NCI-H446 treated with DMSO at 0.1 percent for 48 hours (cell line): ENCODE measurements at places on chromosomes 11 and 22.

- DNase-seq: no peak
These were observed 56.0 kb upstream of the CHRM4 start for GRCh38 chr11:46447544-46447943.

GRCh38 chr11:125674210-125674609 is 6.4 kb downstream of the ACRV1 start:
- no peak for DNase-seq

DNA sequence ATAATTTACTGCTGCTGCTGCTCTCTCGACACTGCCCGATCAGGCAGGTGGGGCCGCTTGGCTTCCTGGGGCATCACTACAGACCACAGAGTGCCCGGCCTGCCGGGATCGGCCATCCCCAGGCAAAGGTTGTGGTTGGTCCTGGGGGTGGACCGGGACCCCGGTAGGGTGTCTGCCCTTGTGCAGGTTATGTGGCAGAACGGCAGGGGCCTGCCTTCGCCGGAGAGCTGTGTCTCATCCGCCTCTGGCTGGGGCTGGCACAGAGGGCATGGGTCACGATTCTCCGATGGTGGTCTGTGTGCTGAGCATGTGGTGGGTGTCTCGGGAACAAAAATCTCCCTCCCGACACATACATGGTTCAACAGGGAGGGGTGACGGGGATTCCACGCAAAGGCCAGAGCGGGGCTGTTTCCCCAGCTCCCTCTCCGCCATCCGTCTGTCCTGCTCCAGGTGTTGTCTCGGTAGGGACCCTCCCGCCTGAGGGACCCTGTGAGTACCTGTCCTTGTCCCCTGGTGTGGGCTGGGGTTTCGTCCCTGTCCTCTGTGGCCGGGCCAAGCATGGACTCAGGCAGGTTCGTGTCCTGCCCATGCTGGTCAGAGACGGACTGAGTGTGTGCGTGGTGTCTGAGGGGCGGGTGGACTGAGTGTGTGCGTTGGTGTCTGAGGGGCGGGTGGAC is 7.8 kb downstream of the GRAMD4 start:
- DNase-seq: no peak

DNA sequence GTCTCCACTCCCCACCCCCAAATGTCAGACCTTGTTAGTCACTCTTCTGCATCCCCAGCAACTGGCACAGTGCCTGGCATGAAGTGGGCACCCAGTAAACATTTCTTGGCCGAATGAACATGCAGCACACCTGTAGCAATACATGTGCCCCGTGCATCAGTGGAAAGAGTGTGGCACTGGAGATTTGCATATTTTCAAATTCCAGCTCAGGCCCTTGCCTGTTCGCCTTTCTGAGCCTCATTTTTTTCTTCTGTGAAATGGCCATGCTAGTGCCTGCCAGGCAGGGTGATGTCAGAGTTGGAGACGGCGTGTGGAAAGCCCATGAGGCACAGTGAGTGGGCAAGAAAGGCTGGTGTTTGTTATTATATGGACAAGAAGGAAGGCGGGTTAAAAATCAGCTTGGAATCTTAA is 38.7 kb downstream of the CD82 start:
- no peak for DNase-seq

- DNase-seq: no peak
These were observed 138.3 kb downstream of the CADM1 start for GRCh38 chr11:115365907-115366306.

GRCh38 chr11:107590460-107591377 is at the start of gene ELMOD1:
TSS of gene ELMOD1 (plus strand) at chr11:107591147. CDS start at chr11:107618190, 27,043 bp downstream.
- DNase-seq: no peak

- no peak for DNase-seq
These were observed 81.1 kb upstream of the SHANK2 start for GRCh38 chr11:71333473-71333872.

DNA sequence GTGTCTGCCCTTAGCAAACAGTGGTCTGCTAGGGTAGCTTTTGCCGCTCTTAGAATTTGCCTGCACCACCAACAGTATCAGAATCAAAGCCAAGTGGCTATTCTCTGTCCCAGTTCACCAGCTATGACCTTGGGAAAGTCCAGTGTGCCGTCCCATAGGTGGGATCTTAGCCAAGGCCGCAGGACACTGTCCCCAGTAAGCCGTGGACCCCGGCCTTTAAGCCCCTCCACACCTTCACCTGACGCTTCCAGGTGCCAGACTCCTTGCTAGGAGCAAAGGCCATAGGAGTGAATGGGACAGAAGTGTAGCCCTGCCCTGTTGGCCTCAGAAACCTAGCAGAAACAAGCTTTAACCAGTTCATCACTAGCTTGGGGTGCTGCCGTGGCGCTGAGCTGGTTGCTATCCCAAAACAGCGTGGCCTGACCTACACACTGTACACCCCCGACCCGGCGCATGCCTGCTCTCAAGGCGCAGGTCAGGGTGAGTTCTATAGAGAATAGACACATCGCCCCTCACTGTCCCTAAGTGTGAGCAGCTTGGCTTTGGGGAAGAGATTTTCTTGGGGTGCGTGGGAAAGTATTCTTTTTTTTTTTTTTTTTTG is 4.5 kb downstream of the FADD start:
- DNase-seq: no peak

- DNase-seq: no peak
These were observed 18.6 kb upstream of the CD5 start for GRCh38 chr11:61083601-61084147.

DNA sequence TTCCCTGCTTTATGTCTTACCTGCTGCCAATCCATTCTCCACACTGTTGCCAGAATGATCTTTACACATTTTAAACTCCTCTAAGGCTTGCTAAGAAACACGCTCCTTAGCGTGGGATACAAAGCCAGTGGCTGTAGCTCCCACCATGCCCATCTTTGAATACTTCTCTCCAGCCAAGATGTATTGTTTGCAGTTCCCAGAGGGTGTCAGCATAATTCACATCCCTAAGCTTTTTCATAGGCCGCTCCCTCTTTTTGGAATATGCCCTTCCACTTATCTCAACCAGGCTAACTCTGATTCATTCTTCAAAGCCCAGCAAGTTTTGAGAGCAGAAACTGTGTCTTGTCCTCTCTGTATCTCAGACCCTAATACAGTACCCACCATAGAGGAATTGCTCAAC is 8.1 kb upstream of the UPK2 start:
- no peak for DNase-seq

DNA sequence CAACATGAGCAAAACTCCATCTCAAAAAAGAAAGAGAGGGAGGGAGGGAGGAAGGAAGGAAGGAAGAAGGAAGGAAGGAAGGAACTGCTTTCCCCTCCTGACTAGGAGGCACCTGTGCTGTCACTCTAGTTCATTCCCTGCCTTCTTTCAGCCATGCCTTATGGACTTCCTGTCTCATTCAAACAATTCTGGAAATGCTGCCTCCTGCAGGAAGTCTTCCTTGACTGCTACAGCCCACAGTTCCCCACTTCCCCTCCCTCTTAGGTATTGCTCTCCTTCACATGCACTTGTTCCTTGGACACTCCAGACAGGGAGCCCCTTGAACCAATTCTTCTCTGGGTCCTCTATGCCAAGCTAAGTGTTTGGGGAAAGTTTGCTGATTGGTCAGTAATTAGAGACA is 31.6 kb upstream of the WNT11 start:
- no peak for DNase-seq

GRCh38 chr11:13339195-13340153 is 61.9 kb downstream of the BMAL1 start:
- DNase-seq: no peak

GRCh38 chr11:86067851-86068137 is 1.1 kb downstream of the PICALM start:
- DNase-seq: no peak

- peak; percentile 65 for DNase-seq
These were observed 164.1 kb upstream of the NCAM1 start for GRCh38 chr11:112797092-112797491.

DNA sequence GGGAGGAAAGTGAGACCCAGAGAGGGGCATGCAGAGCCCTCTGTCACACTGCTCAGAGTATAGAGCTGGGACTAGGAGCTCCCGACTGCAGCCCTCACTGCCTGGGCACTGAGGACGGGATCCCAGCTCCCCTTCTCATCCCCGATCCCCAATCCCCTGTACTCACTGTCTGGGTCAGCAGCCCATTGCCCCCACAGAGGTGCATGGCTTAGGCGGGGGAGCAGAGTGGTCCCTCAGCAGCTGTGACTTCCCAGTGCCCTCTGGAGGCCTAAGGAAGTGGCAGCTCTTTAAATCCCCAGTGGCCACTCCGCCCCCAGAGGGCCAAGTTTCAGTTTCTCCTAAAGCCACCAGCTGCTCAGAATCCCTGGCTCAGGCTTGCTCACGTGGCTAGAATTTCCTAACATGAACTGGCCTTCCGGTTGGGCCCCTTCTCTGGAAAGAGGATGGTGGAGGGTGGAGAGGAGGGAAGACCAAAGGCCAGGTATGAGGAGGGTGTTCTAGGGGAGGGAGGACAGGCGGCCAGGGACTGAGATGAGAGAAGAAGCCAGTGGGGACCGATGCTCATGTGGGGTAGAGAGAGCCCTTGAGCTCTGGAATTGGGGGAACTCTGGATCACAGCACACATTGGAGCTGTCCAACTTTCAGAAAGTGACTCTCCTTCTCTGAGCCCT is at the start of gene BATF2:
TSS of gene BATF2 (minus strand) at position 262 of the 671 bp plus-strand sequence. CDS start at position 205, 57 bp downstream.
- DNase-seq: no peak

- no peak for DNase-seq
These were observed 128.1 kb upstream of the SOX6 start for GRCh38 chr11:16484434-16484833.

DNA sequence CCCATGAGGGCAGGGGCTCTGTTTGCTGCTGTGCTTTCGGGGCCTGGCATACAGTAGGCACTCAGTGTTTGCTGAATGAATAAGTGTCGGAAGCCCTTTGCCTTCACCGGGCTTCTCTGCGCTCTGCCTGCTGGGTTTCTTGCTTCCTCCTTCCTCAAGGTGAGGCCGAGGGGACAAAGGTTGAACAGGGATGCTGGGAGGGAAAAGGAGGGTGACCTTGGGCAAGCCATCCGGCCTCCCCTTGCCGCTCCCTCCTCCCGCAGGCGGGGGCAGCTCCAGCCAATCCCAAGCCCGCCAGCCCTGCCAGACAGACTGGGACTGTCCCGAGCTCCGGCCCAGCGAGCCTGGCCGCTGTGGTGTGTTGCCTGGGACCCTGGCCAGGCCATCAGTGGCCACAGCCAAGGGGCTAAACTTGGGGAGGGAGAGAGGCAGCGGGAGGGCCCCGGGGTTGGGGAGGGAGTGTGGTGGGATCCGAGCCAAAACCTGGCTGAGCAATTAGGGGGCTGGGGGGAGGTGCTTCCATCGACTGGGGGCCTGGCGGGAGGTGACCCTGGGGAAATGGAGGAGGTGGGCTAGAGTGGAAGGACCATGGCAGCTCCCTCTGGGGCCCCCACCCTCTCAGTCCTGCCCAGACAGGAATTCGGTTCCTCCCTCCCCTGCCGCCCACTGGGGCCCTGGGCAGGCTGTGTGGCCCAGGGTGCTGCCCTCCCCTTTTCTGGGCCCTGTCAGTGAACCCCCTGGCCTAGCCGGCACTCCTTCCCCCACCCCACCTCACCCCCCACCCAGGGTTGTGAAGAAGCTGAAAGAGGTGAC is 3.4 kb upstream of the RCOR2 start:
- no peak for DNase-seq

GRCh38 chr11:47495856-47496217 is 46.9 kb upstream of the RAPSN start:
- no peak for DNase-seq

- DNase-seq: peak; percentile 77
These were observed 348.0 kb downstream of the TENM4 start for GRCh38 chr11:79092791-79093353.

DNA sequence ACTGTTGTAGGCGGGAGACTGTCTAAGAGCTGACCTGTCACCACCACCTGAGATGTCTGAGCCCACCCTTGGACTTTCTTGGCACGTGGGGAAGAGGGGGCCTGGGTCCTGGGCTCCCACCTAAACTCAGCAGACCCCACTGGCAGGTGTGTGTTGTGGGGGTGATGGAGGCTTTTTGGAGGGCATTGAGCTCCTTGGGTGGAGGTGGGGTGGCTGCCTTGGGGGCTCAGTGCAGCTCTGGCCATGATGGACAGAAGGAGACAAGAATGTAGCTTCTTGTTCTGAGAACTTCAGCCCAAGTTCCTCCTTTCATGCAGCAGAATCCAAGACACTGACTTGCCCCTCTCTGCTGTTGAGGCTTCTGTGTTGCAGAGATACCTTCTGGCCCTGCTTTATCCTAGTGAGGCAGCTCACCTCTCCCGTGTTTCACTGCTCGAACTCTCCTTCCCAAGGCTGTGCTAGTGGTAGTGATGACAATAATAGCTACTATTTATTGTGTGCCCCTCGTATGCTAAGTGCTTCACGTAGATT is 116.6 kb upstream of the OR4B1 start:
- no peak for DNase-seq

GRCh38 chr11:122848186-122848585 is 9.9 kb downstream of the CRTAM start:
- DNase-seq: no peak

- no peak for DNase-seq
These were observed 82.2 kb downstream of the DEPDC5 start for GRCh38 chr22:31836010-31836409.

DNA sequence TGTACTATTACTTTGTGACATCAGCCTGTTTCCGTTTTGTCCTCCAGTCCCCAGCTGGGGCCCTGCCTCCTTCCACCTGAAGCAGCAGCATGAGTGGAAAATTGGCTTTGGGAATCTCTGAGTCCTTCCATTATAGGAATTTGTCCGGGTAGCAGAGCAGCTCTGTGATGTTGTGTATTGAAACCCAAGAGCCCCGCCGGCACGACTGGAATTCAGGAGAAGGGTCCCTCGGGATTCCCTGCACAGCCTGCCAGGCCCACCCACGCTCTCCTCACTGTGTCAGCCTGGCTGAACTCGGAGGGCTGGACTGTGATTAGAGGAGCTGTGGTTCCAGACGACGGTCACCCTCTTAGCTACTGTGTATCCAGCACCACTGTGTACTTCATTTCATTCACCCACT is 18.8 kb upstream of the TSPAN18 start:
- DNase-seq: no peak

GRCh38 chr11:105673089-105673488 is 63.2 kb downstream of the GRIA4 start:
- DNase-seq: no peak

DNA sequence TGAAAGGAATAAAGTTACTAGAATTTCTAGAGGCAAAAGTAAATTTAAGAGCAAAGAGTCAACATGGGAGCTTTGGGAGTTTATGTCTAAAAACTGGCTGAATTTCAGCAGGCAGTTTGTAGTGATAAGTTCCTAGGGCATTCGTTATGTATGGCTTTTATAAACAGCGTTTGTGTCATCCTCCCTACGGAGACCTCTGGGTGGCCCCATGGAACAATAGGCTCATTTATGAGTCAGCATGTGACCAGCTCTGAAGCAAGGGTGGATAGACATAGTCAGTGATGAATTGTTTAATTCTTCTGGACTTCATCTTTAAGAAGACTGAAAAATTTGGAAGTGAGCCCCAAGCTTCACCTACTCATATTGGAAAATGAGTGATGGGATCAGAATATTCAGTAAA is 37.1 kb downstream of the SVIP start:
- DNase-seq: no peak

DNA sequence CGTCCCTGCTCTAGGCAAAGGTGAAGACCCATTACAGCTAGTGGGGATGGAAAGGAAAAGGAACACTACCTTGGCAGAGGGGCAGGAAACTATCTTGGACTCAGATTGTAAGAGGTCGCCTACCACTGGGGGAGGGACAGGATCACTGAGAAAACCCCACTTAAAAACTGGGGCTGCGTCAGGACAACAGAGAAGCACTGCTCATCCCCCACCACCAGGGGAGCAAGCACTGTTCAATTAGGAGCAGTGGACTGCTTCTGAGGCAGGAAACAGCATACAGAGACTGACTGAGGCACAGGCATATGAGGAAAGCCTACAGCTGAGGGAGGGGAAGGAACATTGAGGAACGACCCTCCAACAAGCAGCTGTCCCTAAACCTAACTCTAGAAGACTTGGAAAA is 20.8 kb upstream of the DLAT start:
- no peak for DNase-seq
